ENCODE measurements at places on chromosomes 3 and 15. TPM values are rescaled to one million over a fixed set of nuclear protein-coding genes. Genes with fewer than 3 reads are reported as not detected.

GOLGA6L26 gene
- polyA plus RNA-seq, result not detected

GRCh38 chr3:37491776-37492175 lies 317.4 kb upstream of the LRRFIP2 start:
- DNase-seq, result no peak

- no peak for DNase-seq
These were observed 8.3 kb upstream of the LMOD3 start for GRCh38 chr3:69130689-69131088.

MYL3 gene
- polyA plus RNA-seq, result not detected

- DNase-seq, result no peak
These were observed 10.2 kb upstream of the GCSAM start for GRCh38 chr3:112143251-112143650.

DNA sequence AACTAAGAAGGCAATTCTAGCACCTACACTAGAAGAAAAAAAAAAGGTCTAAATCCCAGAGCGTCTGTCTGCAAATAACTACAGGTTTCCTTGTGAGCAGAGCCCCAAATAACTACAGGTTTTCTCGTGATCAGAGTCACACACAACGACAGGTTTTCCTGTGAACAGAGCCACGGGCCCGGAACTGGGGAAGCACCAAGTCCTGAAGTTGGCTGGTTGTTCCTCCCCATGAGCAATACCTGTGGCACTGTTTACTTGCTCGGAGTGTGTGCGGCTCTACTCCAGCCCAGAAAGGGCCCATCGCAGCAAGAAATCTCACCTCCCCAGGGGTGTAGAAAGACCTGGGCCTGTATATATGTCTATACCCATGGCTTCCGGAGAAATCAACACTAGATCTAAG lies 644 bp upstream of the MASP1 start:
- no peak for DNase-seq

Data from naive B cell (primary cell).